Gastroesophageal sphincter (tissue), 4 donors: ENCODE measurements at places on chromosomes 3 and 15. TPM values are rescaled to one million over a fixed set of nuclear protein-coding genes. Genes with fewer than 3 reads are reported as not detected.

Gene AP3B2
- 1.7 TPM for total RNA-seq

Gene AQP9
- total RNA-seq = 5.1 TPM

Gene SAMD7
- not detected for total RNA-seq

Gene MAP4
- 214 TPM for total RNA-seq

Gene PLXND1
- total RNA-seq = 69.4 TPM

Gene TPRG1
- total RNA-seq = 2.1 TPM

Gene CPA3
- 5.6 TPM for total RNA-seq

Gene THRB
- 53.4 TPM for total RNA-seq

Gene CPEB1
- 4.4 TPM for total RNA-seq

Gene RTP1
- not detected for total RNA-seq

Gene ARRDC4
- 49.5 TPM for total RNA-seq

Gene ELL3
- 5.6 TPM for total RNA-seq

DNA sequence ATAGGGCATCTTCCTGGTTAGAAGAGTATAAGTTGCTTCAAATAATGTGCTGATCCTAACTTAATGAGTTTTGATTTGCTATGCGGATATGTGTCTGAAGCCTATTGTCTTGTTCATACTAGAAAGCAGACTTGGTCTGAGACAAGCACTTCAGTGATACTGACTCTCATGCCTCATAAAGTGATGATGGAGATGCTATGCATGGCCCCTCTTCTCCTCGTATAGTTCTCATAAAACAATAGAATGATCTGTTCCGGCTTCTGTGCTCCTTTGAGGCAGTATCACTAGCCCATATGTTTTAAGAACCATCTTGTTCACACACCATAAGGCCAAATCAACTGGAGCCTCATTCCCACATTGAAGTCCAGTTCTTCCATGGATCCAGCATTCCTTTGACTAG, 222.1 kb downstream of the LRTM1 start:
- no peak for ATAC-seq

DNA sequence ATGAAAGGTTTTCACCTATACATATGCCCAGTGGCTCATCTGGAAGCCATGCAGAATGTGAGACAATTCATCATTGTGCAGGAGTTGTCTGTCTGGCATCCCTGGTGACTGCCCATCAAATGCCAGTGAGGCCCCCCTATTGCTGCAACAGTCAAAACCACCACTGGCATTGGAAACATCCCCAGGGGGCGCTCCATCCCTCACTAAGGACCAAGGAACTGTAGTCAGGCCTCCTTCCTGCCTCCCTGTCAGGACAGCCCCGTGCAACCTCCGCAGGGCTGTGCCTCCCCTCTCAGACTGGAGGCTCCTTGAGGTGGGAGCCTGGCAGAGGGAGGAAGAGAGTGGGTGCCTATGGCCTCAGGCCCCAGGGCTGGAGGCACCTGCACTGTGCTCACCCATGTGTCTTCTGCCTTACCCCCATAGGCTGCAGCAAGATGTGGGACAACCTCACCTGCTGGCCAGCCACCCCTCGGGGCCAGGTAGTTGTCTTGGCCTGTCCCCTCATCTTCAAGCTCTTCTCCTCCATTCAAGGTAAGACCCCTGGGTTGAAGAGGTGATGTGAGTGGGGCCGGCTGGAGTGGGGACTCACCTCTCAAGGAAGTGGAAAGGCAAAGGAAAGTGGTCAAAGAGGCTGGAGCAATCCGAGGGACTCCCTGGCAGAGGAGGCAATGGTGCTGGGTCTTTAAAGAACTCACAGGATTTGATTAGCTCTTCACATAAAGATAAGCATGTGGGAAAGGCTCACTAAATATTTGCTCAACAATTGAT, 16.5 kb downstream of the VIPR1 start:
- ATAC-seq = no peak

DNA sequence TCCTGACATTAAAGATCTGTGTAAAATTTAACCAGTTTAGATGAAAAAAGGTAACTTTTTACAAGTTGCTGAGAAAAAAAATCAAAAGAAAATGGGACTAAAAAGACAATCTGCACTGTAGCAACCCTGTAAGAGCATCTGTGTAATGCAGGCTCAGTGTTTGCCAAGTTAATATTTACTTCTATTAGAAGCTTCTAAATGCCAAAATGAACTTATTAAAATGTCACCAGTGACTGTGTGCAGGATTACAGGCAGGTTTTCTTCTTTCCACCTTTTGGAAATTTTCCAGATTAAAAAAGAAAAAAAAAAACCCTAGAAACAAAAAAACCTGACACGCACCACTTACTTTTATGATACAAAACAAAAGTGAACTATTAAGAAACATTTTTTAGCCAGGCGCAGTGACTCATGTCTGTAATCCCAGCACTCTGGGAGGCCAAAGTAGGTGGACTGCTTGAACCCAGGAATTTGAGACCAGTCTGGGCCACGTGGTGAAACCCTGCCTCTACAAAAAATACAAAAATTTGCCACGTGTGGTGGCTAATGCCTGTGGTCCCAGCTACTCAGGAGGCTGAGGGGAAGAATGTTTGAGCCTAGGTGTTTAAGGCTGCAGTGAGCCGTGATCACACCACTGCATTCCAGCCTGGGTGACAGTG, 87.2 kb downstream of the TJP1 start:
- no peak for ATAC-seq

DNA sequence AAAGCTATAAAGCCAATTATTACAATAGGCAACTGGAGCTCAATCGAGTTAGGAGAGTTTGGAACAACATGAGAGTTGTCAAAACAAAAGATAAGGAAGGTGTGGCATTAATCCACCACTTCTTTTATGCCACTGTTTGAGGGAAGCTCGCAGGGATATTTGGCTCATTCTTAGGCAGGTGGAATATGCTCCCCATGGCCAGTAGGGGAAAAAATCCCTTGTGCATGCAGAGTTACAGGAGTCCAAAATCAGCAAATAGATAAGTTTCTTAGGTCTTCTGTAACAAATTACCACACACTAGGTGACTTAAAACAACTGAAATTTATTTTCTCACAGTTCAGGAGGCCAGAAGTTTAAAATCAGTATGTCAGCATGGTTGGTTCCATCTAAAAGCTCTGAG, 135.4 kb upstream of the SYNPR start:
- no peak for ATAC-seq

- ATAC-seq = no peak
Observed at GRCh38 chr3:126284258-126284904, 72.8 kb downstream of the KLF15 start.

- no peak for ATAC-seq
Observed at GRCh38 chr3:49609815-49610214, 55.5 kb downstream of the BSN start.

DNA sequence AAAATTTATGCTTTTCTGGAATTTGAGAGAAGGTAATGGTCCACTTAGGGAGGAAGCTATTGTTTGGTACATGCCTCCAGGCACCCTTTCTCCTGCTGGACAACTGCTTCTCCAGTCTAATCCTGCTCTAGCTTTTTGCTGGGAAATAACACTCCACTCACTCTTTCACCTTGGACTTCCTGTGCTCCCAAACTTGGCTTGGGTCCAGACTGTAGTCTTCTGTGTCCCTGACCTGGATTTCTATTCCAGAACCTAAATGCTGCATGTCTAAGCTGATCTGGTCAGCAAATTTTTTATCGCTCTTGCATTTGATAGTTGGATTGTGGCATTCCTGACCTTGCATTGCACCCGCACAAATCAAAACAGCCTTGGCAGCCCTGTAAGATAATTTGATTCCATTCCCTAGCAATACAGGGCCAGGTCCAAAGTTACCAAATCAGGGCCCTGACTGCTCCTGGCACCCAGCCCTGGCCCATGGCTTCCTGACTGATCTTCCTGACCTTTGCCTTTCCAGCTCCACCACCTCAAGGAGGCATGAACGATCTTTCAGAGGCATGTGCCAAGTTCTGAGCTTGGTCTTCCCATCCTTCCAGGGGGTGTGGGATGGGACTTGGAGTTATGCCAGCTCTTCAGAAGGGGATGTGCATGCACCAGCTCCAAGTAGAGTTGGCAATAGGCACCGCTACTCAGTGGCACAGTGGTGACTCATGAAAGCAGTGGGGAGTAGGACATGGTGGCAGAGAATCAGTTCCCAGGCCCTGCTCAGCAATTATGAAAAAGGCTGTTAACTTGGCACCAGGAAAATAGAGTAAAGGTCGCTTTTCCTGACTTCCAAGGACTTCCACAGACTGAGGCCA, 43.9 kb upstream of the GOLGA8J start:
- ATAC-seq = no peak

DNA sequence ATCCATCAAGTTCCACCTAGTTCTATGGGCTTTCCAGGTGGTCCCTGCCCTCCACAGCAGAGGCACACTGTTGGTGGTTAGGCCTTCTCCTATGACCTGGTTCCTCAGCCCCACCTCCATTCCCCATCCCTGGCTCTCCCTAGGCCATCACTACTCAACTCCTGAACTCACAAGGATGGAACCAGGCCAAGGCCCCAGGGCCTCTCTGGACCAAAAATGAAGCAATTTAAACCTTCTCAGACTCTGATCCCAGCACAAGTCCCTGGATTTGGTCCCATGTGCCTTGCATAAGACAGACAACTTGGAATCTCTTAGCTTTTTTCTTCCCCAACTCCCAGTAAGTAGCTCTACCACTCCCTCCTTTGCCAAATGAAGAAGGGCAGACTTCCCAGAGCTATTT, 14.4 kb upstream of the ACAN start:
- ATAC-seq = no peak

GRCh38 chr3:161576311-161576710, 79.7 kb downstream of the OTOL1 start:
- ATAC-seq = no peak

GRCh38 chr15:80002267-80002666, 31.3 kb upstream of the BCL2A1 start:
- ATAC-seq = no peak

DNA sequence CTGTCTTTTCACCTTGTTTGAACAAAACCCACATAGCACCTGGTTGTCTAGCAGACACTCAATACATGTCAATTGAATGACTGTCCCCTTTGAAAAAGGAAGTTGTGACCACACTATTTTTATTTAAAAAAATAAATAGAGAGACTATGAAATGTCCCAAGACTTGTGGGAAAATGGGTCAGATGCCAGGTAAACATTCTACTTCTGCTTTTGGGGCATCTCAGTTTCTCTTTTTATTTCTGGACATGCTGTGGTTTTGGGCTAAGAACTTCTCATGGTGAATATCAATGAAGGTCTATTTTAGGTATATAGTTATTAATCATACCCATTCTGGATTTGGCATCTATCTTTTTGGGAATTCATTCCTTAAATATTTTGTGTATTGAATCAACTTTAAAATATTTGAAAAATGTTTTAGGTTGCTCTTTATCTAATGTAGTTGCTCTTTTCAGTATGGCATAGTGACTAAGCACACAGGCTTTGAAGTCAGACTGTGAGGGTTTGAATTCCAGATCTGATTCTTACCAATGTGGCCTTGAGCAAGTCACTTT, 4.4 kb downstream of the TMEM45A start:
- no peak for ATAC-seq

DNA sequence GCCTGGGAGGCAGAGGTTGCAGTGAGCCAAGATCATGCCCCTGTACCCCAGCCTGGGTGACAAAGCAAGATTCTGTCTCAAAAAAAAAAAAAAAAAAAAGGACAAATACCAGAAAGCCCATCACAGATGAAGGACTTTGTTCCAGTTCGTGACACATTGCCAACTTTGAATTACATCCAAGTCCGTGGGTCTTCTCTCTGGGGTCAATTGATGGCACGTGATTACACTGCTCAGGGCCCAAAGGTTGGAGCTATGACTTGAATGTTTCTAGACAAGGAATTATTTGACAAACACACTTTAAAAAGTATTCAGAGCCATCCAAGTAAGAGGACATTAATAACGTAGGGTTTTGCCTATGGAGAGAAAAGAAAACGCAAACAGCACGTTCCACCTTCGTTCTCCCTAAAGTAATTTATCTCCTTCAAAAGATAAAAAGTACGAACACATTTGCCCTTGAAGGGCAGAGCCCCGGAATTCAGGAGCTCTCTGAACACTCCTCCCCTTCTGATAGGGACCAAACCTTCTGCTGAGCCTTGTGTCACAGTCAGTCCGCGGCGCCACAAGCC, 31.3 kb upstream of the ST3GAL6 start:
- ATAC-seq = peak; percentile 44

GRCh38 chr15:92645051-92645631, 10.4 kb downstream of the FAM174B start:
- ATAC-seq = no peak

GRCh38 chr3:138314751-138315150, 14.9 kb downstream of the NME9 start:
- no peak for ATAC-seq

- no peak for ATAC-seq
Observed at GRCh38 chr3:58116161-58116955, 94.4 kb downstream of the DNASE1L3 start.

GRCh38 chr15:77742570-77742969, 109.9 kb upstream of the LINGO1 start:
- ATAC-seq = no peak

- ATAC-seq = no peak
Observed at GRCh38 chr15:92005154-92005553, 151.6 kb downstream of the SLCO3A1 start.

DNA sequence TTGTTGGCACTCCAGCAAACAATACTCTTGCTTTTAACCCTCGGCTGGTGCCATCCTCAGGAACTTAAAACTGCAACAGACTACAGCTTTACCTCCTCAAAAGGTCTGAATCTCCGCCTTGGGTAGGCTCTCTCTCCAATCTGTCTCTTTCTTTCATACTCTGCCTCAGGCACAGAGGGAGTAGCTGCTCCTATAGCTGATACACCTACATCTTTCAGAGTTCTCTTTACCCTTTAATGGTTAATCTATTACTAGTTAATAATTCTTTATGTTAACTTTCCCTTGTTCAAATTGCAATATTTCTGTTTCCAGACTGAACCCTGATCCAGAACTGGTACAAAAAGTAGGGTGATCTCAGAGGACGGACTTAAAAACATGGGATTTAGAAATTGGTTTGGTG, 66.2 kb downstream of the MAP4 start:
- ATAC-seq = no peak

DNA sequence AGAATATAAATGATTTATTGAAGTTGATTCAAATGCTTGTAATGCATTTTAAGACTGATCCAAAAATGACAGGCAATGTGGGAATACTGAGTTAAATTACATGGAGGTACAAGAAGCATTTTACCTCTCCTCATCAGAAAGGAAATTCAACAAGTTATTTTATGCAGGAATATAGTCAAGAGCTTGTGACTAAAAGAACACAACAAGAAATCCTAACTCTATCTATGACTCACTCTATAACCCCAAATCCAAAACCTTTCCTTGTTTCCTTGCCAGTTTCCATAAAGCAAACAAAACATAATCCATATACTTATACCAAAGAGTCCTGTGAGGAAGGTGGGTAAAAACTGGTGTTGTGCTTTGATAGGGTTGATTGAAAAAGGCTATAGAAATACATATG, 30.8 kb downstream of the SIN3A start:
- ATAC-seq = no peak

DNA sequence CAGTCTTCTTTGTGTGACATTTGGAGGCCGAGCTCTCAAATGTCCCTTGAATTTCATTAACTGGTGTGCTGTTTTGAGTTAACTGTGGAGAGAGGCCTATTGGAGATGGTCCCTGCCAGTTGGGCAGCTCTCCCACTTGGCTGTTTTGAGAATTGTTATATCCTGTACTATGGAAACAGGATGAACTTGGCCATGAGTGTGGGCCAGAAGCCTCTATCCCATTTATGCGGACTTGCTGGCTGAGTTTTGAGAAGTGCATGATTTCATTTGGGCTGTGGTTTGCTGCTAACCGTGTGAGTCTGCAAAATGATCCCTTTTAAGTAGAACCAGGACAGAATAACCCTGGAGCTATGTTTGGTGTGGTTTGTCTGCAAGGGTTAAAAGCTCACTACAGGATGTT, 366.0 kb downstream of the PTPRG start:
- peak; percentile 75 for ATAC-seq

GRCh38 chr3:181771120-181771519, 59.4 kb downstream of the SOX2 start:
- ATAC-seq = no peak
